CD4-positive, alpha-beta T cell treated with Interleukin-12 subunit alpha and Interleukin-12 subunit beta, for 1 hour (primary cell): ENCODE measurements at places on chromosomes 7 and 10.

DNA sequence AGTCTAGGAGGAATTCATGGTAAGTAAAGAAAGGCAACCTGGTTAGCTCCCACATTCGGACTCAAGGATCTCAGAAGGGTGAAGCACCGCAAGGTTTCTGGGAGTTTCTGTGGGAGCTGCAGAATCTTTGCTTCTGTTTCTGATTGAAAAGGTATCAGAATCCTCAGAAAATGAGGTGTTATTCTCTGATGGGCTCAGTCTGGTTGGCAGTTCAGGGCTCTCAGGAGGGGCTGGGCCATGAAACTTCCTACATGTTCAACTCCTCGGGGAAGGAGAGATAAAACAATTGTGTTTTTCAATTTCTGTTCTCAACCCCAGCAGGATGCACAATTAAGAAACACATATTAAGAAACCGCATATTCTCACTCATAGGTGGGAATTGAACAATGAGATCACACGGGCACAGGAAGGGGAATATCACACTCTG lies 9.1 kb downstream of the OR2A7 start:
- no peak for DNase-seq

- no peak for DNase-seq
Observed at GRCh38 chr10:65235846-65236245, 1690.0 kb upstream of the LRRTM3 start.

- no peak for DNase-seq
Observed at GRCh38 chr10:74051736-74052342, 53.9 kb downstream of the VCL start.

DNA sequence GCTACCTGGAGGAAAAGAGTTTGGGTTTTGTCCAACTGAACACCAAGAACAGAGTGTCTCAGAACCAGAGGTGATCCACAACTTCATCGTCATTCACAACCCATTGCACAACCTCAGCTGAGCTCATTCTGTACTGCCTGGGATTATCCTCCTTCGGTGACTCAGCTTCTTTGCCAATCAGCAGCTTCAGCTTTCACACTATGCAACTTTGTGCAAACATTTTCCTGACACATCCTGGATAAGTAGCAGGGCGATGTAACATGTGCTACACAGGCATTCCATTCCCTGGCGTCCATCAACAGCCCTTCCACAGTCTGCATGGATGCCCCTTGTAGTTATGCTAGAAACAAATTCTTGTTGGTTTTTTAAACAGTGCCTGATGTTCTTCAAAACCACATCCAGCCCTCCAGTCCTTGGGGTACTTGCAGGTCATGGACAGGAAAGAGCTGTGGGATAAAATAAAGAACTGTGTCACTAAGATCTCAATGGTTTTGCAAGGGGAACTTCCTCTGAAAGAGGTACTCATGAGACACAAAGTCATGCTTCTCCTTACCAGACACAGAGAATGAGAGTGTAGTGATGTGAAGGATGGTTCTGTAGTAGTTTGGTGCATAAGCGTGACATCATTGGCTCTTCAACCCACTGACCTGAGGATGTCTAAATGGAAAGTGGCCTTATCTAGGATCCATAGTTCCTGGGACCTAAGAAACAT lies 478.5 kb downstream of the KIF20B start:
- DNase-seq = no peak

DNA sequence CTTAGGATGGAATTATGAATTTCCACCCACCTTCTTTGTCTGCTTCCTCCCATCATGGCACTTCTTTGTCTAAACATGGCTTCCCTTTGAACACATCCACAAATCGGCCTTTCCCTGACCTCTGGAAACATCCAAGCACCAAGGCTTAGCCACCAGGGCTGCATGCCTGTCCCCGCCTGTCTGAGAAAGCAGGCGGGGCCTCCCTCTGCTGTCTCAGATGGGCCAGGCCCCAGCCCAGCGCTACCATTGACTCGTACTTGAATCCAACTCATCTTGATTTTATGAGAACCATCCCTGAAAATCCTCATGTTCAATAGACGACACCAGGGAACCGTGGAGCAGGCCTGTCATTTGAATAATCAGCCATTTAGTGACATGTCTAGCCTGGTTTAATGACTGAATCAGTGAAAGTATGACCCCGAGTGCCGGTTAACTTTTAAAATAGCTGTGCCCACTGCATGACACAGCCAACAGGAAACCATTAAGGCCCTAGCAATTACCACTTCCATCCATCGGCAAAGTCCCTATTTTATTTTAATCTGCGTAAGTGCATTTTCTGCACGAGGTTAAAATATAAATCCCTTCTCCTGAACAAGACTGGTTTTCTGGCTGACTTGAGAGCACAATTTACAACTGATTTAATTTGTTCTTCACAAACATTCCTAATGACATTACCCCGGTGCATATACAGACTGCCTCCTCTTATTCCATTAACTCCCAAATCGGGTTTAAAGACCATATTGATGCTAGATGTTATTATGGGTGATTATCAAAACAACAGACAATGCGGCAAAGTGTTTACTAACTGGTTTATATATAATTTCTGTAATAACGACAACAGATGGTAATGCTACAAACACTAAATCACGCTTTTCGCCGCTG lies 194.7 kb downstream of the BUB3 start:
- no peak for DNase-seq

DNA sequence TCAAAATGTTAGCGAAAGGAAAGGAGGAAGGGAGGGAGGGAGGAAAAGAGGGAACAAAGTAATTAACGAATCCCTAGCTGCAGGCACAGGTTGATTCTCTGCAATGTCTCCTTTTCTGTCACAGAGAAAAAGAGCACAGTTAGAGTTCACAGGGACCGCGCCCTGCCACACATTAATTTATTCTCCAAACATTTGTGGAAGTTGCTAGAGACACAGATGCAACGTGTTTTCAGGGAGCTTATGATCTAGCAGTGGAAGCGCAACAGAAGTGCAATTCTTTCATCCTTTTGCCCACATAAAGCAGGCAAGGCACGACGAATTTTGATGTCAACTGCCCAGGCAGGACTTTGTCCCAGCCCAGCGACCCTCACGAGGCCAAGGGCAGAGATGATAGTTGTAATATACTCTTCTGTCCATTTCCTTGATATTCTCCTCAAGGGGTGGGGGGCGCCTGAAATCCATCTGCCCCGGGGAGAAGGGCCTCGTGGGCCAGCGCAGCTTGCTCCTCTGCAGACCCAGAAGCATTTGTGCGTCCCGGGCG lies 101.7 kb upstream of the ZNF438 start:
- DNase-seq = no peak

GRCh38 chr10:15313843-15314242 lies 57.2 kb downstream of the FAM171A1 start:
- DNase-seq = no peak
